Stimulated activated CD8-positive, alpha-beta memory T cell treated with anti-CD3 and anti-CD28 coated beads, Interleukin-4, amount 100 ng/mL, for 4 hours (primary cell): ENCODE measurements at places on chromosomes 4 and X.

GRCh38 chrX:7242613-7243012 is 94.7 kb upstream of the PUDP start:
- DNase-seq = no peak

GRCh38 chr4:66629927-66630326 is 915.4 kb downstream of the CENPC start:
- no peak for DNase-seq

DNA sequence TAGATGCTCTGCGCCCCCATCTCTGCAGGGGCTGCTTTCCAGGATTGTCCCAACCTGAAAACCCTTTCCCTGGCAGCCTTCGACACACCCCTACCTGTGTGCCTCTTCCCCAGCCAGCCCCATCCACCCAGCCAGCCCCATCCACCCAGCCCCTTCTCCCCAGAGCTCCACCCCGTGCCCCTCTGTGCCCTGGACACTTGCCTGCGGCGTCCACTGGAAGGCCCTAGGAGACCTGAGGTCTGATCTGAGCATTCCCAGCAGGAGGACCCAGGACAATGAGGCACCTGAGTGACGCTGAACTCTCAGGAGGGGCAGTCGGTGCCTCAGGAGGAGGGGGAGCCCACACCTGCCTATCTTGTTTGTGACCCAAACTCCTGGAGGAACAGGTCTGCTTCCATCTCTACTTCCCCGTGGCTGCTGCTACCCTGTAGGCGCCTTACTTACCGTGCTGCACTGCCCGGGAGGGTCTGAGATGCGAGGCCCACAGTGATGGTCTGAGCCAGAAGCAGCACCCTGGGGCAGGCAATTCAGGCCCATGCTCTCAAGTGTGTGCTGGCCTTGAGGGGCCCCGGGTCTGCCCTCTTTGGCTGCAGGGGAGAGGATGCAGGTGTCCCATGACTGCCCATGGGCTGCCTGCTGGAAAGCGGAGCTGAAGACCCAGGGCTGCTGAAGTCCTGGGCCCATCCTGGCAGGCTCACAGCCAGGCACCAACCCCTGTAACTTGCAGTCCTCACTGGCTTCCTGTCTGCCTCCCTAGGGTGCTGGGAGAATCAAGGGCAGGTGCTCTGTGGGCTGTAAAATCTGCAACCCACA is 4.9 kb downstream of the LRPAP1 start:
- DNase-seq = no peak

DNA sequence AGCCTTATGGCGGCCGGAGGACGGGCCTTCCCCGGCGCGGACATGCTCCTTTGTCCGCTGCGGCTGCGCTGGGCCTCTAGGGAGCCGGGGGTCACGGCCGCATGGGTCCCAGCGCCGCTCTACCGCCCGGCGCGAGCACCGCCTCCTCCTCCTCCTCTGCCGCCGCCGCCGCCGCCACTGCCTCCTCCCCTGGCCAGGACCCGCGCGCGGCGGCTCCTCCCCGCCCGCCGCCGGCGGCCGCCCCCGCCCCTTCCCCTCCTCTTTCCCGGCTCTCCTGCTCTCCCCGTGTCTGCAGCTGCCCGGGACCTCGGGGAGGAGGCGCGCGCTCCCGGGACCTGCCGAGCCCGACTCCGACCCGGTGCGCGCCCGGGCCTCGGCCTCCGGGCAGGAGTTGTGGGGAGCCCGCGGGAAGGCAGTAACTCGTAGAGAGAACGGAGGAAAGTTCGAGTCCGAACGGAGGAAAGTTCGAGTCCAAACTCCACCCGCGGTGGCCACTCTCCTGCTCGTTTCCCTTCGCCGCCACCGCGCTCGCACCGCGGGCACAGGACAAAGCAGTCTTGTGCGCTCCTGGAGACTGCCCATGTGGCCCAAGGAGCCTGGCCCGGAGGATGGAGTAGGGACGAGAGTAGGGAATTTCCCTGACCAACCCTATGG is at the start of gene ADGRA3:
Gene ADGRA3, minus strand, starts transcription at position 179 of the 654 bp plus-strand sequence. CDS start 282 bp downstream, outside the sequence.
- DNase-seq = no peak

GRCh38 chr4:79625361-79625760 is 217.3 kb upstream of the GK2 start:
- DNase-seq = no peak

GRCh38 chr4:27684610-27685011 is 824.0 kb downstream of the STIM2 start:
- no peak for DNase-seq

DNA sequence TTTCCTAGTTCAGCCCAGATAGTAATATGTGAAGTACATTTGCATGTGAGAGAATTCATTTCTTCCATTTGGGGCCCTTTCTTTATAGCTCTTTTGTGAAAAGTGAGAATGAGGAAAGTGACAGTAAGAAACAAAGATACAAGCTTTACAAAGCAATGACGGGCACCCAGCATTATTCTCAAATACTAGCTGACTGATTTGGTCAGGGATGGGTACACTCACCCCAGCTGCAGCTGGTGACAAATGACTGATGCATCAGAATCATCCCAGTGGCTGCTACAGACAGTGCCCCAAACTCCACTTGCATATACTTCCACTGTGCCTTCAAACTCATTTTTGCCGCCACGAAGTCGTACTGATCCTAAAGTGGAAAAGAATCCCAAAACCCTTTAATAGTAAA is 14.8 kb downstream of the PRSS12 start:
- no peak for DNase-seq

- DNase-seq = no peak
These were observed 351.6 kb downstream of the PCDH7 start for GRCh38 chr4:31071508-31072486.

- DNase-seq = no peak
These were observed 72.5 kb downstream of the SLC16A2 start for GRCh38 chrX:74493806-74494205.

DNA sequence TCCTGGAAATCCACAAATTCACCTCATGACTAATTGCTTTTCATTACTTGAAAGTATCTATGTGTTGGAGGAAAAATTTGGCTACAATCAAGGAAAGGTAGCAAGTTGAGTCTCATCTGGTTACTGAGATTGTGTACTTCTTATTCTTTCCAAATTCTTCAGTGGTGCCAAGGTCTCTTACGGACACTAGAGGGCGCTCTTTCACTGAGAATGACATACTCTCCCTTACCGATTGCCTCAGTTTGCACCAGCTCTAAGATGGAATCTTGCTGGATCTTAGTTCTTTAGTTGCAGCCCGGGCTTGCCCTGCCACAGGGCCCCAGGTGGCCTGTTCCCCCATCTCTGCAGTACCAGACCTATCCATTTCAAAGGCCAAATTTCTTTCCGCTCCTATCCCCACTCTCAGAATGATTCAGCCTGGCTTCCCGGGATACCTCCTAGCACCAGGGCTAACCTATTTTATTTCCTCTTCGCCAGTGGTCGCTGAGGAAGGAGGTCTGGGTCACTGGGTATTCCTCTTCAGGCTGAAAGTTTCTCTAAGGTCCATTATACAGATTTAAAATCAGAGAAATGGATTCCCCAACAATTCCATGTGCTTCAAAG is 24.6 kb upstream of the GPR50 start:
- no peak for DNase-seq
